ENCODE measurements at places on chromosomes 16 and 17. TPM values are rescaled to one million over a fixed set of nuclear protein-coding genes. Genes with fewer than 3 reads are reported as not detected.

DNA sequence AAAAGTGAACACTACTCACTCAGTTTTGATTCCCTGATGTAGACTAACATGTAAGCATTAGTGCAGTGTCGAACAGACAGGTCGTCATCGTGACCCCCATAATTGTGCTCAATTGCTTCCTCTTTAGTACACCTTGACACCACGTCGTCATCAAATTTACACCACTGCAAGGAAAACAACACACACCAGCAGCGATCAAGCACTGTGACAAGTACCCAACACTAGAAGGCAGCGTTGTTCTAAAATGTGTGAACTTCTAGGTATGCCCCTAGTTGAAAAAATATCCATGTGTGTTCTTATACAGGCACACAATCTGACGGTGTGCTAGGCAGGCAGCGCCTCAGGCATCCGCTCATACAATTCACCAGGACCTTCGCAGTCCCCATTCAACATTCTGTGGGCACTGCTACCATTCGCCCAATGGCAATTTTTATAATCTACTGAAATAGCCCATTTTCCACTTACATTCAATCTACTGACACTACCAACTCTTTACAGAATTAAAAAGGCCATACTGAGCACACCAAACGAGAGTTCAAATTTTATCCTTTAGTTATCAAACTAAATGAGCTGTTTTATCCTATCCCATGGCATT is 23.1 kb downstream of the LITAFD start:
- peak; percentile 47 for DNase-seq

Gene HSD17B2
- not detected for polyA plus RNA-seq

DNA sequence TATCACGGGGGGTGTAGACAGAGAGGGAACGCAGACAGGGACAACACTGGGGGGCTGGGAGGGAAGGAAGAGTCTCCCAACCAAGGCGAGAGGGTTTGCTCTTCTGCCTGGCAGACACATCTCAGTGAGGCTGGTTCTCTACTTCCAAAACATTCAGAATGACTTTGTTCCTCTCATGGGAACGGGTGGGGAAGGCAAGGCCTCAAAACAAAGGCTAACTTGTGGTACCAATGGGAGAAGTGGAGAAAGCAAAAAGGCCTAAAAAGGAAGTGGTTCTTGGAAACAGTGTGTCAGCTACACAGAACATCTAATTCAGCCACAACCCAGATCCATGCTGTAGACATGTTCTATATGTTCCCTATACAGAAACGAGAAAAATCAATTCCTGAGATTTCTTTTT is 7.5 kb downstream of the FLOT2 start:
- no peak for DNase-seq

- no peak for DNase-seq
Observed at GRCh38 chr17:27677191-27677590, 46.2 kb downstream of the LGALS9 start.

DNA sequence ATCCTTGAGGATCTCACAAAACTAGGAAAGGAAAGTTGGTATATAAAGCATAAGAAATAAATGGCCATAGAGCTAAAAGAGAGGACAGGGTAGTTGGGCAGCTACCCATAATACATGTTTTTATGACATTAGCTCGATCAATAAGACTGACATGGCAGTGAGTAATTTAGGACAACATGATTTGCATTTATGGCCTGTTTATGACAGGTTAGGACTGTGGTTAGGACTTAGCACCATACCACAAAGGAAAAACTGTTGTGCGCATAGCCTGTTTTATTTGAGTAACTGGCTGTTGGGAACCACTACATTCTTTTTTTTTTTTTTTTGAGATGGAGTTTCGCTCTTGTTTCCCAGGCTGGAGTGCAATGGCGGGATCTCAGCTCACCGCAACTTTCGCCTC is 18.0 kb upstream of the TRIM37 start:
- no peak for DNase-seq

DNA sequence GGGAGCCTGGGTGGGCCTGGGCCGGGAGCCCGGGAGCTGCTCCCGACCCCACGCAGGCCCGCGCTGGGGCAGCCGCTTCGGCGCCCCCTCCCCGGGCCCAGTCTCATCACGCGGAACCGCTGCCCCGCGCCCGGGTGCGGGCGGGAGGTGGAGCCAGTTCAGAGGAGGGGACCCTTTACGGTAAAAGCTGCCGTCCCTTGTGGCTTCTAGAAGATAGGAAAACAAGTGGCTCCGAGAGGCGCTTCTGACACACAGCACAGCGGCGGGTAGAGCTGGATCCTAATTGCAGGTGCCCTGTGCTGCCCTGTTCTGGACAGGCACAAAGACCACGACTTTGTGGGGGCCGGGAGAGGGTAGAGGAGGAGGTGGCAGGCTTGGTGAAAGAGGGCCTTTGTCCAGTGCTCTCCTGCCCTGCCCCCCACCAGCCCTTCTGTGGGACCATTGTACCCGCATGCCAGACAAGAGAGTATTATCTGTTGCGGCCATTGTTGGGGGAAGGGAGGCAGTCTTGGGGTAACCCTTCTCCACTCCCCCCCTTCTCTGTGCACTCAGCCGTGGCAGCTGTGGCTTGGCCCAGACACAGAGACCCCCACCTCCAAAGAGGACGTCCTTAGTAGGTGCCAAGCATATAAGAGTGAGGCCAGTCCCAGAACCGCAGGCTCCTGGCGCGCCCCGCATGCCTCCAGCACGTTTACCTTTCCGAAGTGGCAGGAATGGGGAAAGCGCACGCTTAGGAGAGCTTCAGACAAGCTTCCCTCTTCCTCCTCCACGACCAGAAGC is 736 bp downstream of the CNP start:
- peak; percentile 48 for DNase-seq

DNA sequence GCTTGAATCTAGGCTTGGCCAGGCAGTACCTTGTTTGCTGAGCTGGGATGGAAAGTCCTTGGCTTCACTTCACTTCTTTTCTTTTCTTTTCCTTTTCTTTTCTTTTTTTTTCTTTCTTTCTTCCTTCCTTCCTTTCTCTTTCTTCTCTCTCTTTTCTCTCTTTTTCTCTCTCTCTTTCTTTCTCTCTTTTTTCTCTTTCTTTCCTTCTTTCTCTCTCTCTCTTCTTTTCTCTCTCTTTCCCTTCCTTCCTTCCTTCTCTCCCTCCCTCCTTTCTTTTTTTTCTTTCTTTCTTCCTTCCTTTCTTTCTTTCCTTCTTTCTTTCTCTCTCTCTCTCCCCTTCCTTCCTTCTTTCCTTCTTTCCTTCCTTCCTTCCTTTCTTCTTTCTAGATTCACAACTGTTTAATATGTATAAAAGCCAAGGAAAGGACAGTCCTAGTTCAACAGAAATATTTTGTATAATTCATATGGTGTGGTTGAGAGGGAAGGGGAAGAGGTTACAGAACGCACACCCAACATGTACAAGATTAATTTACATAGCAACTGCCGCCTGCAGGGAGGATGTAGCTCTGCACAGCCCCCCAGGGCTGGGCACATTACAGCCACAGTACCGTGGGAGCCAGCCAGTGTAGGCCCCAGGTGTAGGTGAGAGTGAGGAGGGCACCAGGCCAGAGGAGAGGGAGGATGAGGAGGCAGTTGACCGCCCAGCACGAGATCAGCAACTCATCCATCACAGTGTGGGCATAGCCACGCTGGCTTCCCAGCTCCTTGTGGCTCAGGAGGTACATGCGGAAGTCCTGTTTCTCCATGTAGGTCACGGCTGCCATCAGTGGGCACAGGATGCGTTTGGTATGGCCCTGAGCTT is 9.7 kb upstream of the ITGB3 start:
- no peak for DNase-seq

DNA sequence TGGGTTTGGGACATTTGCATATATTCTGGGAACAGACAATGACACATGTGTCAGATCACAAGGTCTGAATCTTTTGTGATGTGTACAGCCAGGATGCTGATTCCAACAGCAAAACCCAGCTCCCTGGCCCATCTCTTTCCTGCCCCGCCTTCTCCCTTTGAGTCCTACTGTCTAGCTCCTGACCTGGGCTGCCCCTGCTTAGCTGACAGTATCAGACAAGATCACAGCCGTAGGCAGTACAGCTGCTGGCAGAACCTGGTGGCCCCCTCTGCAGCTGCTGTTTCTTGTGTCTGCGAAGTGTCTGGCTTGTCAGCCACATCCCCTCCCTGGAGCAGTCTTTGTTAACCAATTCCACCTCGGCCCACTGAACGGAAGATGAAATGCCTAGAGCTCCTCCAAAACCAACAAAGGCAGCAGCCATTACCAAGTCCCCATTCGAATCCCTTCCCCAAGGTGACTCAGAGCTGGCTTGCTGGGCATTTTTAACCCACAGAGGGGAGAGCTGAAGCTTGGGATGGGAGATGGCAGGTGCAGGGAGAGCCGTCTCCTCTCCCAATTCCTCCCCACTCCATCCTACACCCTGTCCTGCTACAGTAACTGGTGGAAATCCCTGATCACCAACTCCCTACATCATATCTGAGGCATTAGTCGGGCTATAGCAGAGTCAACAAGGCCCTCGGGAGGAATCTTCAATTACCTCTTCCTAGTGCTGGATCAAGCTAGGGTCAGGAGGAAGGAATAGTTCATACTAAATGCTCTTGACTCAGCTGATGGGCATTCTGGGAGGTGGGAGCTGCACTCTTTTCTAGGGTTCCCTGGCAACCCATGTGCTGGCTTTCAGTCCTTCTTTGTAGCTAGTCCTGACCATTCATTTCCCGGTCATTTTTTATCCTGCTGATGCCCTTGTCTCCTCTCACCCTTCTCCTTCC is 5.8 kb downstream of the PIPOX start:
- DNase-seq = peak; percentile 80

Gene SEPTIN12
- not detected for polyA plus RNA-seq

DNA sequence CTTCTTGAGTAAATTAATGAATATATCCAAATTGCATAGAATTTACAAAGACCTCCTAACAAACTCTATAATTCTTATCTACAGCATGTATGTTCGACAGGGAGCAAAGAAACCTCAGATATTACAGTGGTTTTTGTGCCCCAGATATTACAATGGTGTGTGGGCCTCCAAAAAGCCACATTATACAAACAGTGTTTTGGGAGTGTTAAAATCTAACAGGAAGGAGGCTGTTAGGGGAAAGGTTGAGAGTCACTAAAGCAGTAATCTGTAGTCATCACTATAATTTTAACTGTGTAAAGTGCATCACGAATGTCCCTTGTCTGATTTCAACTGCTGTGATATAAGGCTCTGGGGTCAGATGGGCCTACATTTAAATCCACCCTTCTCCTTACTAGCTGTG is 400.2 kb upstream of the C16orf82 start:
- no peak for DNase-seq

GRCh38 chr17:29723278-29724047 is 100.8 kb upstream of the CORO6 start:
- DNase-seq = no peak

DNA sequence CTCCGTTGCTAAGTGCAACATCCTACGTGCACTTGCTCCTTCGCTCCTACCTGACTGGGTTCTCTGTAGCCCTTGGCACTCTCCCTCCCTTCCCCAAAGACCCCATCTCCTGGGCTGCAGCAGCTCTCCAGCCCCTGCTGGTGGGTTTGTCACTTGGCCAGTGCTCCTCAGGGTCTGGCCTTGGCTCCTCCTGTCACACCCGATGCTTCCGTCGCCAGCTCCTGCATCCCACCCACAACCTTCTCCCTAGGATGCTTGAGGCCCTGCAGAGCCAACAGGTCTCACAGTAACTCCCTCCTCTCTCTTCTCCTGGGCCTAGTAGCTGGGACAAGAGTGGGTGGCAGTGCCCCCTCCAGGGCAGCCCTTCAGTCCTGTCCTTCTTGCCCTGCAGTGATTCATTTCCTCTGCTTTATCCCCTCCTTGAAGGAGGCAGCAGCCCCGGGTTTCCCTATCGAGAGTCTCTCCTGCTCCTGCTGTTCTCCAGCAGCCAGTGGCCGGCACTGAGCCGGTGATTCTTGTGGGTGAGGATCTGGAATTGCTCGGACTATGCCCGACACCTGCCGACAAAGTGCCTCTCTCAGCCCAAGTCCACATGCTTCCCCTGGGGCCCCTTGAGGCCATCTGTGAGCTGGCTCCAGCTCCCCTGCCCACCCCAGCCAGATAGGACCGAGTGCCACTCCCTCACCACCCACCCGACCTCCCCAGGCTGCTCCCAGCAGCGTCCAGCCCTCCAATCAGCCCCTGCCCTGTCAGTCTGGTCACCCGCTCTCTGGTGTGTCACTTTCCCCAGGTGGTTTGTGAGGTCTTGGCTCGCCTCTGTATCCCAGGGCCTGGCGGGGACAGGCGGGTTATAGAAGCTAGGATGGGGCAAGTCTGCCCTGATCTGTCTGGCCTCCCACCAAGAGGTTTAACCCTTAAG is 3.8 kb downstream of the LITAFD start:
- DNase-seq = peak; percentile 69

GRCh38 chr17:80968602-80969029 is 23.0 kb upstream of the CHMP6 start:
- peak; percentile 86 for DNase-seq

GRCh38 chr17:40437095-40437732 is 6.0 kb upstream of the IGFBP4 start:
- DNase-seq = no peak

DNA sequence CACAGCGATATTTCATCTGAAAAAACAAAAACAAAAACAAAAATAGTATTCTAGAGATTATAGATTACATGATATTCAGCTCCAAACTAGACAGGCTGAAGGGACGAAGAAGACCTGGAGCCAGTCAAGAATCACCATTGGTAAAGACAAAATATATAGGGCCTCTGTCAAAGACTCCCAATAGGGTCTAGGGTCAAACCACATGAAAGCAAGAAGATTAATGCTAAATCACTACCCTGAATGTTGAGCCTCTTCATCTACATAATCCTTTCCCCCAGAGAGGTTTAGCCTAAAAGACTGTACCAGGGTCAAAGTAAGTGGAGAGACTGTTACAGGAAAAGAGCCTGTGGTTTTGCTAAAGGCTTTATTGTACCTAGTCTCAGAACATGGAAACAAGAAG is 10.8 kb upstream of the NME1 start:
- no peak for DNase-seq

Gene SPATA22
- not detected for polyA plus RNA-seq

DNA sequence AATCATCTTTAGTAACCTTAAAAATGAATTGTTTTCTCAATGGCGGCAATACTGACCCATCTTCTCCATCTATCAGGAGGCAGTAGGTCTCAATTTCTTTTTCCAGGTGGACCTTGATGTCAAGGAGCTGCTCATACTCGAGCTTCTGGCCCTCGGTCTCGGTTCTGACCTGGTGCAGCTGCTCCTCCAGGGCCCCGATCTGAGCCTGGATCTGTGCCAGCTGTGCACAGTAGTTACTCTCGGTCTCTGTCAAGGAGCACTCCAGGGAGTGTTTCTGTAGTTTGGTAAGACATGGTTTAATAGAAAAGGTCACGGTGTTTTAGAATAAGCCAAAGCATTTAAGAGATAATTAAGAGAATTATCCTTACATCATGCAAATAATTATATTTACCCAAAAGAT is 4.9 kb downstream of the KRT27 start:
- DNase-seq = no peak

Gene MSLN
- 0.19 TPM for polyA plus RNA-seq
